ENCODE measurements at places on chromosomes 4 and X.

GRCh38 chr4:4575284-4576211 lies 33.7 kb upstream of the STX18 start:
- no peak for DNase-seq

DNA sequence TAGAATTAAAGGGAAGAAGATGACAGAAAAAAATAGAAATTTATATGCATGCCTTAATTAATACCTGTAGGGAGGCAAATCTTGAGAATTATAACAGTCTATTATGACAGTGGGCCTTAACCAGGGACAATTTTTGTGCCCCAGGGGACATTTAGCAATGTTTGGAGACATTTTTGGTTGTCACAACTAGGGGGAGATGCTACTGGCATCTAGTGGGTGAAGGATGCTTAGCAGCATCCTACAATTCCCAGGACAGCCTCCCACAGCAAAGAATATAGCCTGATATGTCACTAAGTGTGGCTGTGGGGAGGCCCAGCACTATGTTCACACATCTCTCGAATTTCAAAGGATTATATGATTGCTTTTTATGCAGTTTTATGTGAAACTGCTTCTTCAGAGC lies 10.5 kb downstream of the GPR82 start:
- no peak for DNase-seq

GRCh38 chrX:10106806-10107205 lies 50.0 kb upstream of the CLCN4 start:
- DNase-seq, result no peak

- DNase-seq, result no peak
Observed at GRCh38 chr4:99586322-99586721, 11.7 kb downstream of the MTTP start.

DNA sequence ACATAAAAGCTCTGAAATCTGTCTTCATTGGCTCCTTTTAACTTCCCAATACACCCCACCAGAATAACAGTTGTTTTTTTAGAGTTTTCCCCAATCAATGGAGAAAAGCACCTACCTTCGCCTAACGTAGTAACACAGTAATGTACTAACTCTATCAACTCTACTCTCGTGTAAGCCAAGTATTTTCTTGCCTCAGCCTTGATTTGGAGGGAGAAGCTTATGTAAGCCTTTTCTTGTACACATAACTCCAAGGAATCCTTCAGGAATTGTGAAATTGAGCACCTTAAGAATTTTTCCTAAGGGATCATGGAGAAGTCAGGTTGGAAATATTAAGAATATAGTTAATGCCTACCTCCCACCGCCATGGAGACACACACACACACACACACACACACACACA lies 181.2 kb downstream of the RAPGEF2 start:
- no peak for DNase-seq

GRCh38 chrX:153638436-153639176 lies 8.4 kb upstream of the DUSP9 start:
- no peak for DNase-seq

- no peak for DNase-seq
Observed at GRCh38 chrX:109672239-109672638, 47.3 kb upstream of the KCNE5 start.

DNA sequence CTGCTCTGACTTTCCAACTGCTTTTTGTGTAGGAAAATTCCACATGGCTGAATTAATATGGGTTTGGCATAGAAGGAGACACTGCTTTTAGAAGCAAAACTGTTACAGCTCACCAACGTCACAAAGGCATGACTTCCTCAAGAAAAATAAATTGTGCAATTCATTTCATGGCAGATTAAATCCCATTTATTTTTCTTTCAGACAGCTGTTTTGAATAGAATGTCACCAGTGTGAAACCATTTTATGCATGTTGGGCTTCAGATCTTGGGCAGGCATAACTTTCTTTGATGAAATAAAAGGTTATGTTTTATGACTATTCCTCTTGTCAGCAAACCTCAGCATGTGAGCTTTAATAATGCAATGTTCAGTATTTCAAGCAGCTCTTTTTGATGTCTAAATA lies 542.8 kb downstream of the GALNTL6 start:
- DNase-seq, result no peak

GRCh38 chr4:80875642-80876041 lies 154.9 kb upstream of the BMP3 start:
- no peak for DNase-seq

DNA sequence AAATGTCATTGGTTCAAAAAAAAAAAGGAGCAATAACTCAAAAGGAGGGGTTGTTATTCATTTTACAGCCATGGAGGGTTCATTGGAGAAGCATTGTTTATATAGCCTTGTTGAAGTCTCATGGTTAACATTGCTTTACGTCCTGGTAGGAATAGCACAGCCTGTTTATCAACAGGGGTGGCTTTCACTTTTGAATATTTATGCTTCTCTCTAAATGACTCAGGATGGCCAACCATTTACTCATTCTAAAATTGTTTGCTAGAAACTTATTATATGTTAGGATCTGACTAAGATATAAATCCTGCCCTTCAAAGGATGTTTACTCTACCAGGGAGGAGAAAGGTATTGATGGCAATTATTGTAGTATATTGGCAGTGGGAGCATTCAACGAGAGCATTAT lies 534.1 kb upstream of the GALNTL6 start:
- no peak for DNase-seq

DNA sequence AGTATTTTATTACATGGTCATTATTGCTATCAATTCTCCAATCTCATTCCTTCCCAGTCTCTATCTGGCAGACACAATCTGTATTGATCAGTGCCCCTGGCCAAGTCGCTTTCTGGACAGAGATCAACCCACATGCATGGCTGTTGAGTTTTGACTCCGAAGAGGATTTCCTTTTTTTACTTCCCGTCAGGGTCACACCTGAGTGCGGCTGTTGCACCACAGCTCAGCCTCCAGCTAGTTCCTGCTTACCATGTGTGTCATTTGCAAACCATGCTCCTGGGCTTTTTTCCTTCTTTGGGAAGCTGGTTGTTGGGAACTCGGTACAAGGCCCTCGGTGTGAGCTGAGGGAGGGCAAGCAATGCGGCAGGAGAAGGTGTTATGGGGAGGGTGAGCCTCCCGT lies 11.7 kb downstream of the MAGED2 start:
- no peak for DNase-seq

GRCh38 chrX:37653397-37654085 lies 32.0 kb upstream of the XK start:
- DNase-seq, result no peak

DNA sequence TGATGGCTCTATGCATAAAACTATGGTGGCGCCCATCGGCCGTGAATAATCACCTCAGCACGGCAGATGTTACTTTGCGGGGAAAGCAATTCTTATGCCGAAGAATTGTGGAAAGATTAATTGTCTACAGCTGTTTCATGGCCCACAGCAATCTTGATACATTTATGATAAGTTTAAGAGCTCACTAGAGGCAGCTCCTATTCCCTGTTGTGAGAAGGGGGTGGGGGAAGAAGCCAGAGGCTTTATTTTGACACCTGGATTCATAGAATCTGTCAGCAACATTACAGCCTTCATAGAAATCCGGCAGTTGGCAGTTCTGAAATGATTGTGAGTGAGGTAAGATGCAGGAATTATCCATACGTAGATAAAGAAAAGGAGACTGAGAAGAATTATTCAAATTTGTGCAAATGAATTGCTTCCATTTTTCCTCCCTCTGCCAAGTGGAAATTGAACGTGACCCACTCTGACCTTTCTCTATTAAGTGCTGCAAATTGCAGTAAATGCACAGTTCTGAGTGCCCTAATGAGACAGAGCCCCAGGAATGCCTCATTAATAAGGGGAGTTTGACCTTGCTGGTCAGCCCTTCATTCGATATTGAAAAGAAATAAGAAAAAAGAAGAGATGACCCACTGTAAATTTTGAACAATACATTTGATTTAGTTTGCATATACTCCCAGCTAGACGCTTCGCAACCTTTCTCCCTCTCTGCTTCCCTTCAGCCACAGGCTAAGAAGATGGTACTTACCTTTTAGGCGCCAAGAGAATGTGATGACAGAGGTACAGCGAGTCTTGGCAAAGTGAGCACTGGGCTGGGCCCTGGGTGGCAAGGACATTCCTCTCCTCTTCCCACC lies 188.8 kb downstream of the GPAT3 start:
- no peak for DNase-seq

GRCh38 chr4:149897783-149898182 lies 82.1 kb upstream of the IQCM start:
- no peak for DNase-seq

GRCh38 chr4:164207460-164207859 lies 546.5 kb upstream of the SMIM31 start:
- DNase-seq, result no peak

DNA sequence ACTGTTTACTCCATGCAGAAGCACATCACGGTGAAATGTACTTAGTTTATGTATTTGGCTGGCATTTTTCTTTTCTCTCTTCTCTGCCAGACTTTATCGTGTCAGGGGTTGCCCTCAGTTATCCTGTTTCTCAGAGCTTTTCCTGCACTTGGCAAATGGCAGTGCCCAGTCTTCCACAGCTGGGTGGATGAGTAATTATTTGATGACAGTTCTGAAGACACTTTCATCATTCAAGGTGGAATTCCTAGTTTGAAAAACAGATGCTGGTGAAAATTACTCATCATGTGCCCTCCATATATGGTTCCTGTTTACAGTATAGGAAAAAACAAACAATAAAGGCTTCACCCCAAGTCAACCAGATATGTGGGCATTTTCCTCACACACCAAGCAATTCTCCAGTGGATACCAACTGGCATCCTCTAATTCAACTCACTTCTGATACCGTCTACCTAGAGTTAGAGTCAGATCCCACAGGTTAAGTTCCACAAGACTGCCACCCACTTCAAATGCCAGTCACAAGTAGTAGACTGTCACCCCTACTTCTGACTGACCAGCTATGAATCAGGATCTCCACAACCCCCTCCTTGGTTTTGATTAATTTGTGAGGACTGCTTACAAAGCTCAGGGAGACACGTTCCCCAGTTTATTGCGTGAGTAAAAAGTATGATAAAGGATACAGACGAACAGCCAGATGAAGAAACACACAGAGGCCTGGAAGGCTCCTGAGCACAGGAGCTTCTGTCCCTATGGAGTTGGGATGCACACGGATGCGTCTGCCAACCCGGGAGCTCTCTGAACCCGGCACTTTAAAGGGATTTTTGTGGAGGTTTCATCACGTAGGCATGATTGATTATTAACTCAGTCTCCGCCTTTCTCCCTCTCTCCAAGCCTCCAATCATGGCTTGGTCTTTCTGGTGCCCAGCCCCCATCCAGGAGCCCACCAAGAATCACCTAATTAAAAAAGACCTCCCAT lies 72.9 kb downstream of the CLDN34 start:
- DNase-seq, result no peak

DNA sequence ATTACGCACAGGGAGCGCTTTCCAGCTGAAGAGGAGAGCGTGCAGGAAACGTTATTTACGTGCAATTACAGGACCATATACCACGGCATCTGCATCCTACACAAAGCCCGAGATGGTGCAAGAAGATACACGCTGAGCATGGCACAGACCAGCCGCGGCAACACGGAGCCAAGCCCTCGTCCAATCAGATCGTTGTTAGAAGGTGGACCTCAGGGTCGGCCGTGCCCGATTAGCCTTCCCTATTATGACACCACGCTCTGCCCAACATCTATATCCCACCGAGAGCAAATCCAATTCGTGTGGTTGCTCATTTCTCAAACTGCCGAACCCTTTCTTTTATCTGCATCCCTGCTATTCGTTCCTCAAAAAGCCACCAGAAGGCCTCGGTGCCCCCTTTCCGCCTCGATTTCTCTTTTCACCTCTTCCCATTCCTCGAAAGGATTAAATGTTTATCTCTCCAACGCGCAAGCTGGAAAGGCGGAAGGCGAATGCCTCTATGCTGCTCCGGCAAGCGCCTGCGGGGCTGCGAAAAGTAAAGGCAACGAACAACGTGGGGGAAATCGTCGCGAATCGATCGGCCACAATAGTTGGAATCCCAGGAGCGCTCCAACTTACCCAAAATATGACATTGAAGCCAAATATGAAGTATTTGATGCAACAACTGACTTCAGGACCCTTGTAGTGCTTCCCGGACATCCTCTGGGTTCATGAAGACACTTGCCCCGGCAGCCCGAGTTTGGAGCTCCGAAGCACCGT lies 702 bp downstream of the TSPAN5 start:
- DNase-seq, result no peak

DNA sequence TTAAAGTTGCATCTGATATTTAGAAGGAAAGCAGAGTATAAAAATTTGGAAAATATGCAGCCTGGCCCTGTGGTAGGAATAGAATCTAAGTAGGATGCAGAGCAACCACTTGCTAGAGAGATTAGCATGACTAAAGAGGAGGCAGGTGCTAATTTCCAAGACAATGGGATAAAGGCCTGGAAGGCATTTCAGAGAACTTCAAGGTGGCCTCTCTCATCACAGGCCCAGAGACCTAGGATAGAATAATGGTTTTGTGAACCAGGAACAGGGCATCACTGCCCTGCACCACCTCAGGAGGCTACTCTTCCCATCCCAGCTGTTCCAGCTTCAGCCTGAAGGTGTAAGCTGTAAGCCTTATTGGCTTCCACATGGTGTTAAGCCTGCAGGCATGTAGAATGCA lies 621.7 kb upstream of the HS3ST1 start:
- DNase-seq, result no peak

GRCh38 chr4:71194454-71194853 lies 144.4 kb upstream of the SLC4A4 start:
- no peak for DNase-seq

GRCh38 chrX:117274965-117275364 lies 812.2 kb upstream of the CT83 start:
- no peak for DNase-seq

DNA sequence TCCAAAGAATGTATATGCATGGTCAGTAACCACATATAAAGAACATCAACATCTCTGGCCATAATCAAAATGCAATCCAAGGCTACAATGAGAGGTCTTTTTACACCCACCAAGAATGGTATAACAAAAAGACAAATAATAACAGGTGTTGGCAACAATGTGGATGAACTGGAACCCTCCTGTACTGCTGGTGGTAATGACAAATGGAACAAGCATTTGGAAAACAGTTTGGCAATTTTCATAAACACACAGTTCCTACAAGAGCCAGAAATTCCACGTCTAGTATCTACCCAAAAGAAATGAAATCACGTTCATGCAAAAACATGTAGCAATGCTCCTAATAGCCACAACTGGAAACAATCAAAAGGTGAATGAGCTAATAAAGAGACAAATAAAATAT lies 11.7 kb downstream of the UGT2B4 start:
- DNase-seq, result no peak

GRCh38 chr4:173264684-173265185 lies 69.4 kb downstream of the HMGB2 start:
- no peak for DNase-seq
